ENCODE measurements at places on chromosomes 7 and 10. TPM values are rescaled to one million over a fixed set of nuclear protein-coding genes. Genes with fewer than 3 reads are reported as not detected.

Gene GNGT1
- not detected for total RNA-seq

Gene ATP5F1C
- total RNA-seq: 278 TPM

Gene SDK1
- 0.03 TPM for total RNA-seq

Gene OR9A2
- not detected for total RNA-seq

Gene INSIG1
- total RNA-seq: 283 TPM

GRCh38 chr7:156196649-156197048, 384.4 kb upstream of the SHH start:
- H3K27me3 ChIP-seq: no peaks in the 10 kb centered on the region
- H3K27ac ChIP-seq: no peak overlapping the region
- H3K4me3 ChIP-seq: no peak overlapping the region
- no peaks in the 10 kb centered on the region for H3K4me1 ChIP-seq
- no peak for DNase-seq

- no peak overlapping the region for H3K4me3 ChIP-seq
- no peaks in the 10 kb centered on the region for H3K36me3 ChIP-seq
- H3K27me3 ChIP-seq: peaks cover 10% of the 10 kb centered on the region
- no peaks in the 10 kb centered on the region for H3K4me1 ChIP-seq
Measured at GRCh38 chr10:15737656-15738055, 17.9 kb upstream of the ITGA8 start.

GRCh38 chr7:12119620-12120303, 91.3 kb upstream of the TMEM106B start:
- H3K4me3 ChIP-seq: no peak overlapping the region
- H3K36me3 ChIP-seq: no peaks in the 10 kb centered on the region
- no peaks in the 10 kb centered on the region for H3K4me1 ChIP-seq
- H3K27me3 ChIP-seq: no peaks in the 10 kb centered on the region
- DNase-seq: no peak

GRCh38 chr7:30679664-30680063, 2.6 kb downstream of the CRHR2 start:
- peaks cover 67% of the 10 kb centered on the region for H3K27me3 ChIP-seq
- H3K4me3 ChIP-seq: no peak overlapping the region
- no peak overlapping the region for H3K27ac ChIP-seq
- DNase-seq: no peak
- H3K4me1 ChIP-seq: peaks cover 1% of the 10 kb centered on the region

- H3K4me3 ChIP-seq: no peak overlapping the region
- H3K36me3 ChIP-seq: no peaks in the 10 kb centered on the region
- peaks cover 11% of the 10 kb centered on the region for H3K27me3 ChIP-seq
- no peak for DNase-seq
- no peaks in the 10 kb centered on the region for H3K4me1 ChIP-seq
Measured at GRCh38 chr7:73602721-73603651, 21.3 kb downstream of the MLXIPL start.

- no peak for DNase-seq
- H3K27ac ChIP-seq: no peak overlapping the region
- peaks cover 3% of the 10 kb centered on the region for H3K36me3 ChIP-seq
- peaks cover 3% of the 10 kb centered on the region for H3K4me1 ChIP-seq
- no peaks in the 10 kb centered on the region for H3K27me3 ChIP-seq
Measured at GRCh38 chr10:112471878-112472487, 25.0 kb downstream of the VTI1A start.

DNA sequence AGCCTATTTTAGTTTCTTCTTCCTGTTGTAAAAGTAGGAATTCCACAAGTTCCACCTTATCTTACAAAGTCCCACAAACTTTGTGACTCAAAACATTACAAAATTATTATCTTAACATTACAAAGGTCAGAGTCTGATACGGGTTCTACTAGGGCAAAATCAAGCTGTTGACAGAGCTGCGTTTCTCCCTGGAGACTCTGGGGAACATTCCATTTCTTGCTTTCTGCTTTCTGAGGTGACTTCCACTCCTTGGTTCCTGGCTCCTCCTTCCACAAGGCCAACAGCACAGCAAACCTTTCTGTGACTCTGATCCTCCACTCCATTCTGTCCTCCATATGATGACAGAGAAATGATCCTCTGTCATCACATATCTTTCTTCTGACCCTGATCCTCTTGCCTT, 10.6 kb downstream of the OR2F1 start:
- H3K27ac ChIP-seq: no peak overlapping the region
- peaks cover 7% of the 10 kb centered on the region for H3K27me3 ChIP-seq
- H3K36me3 ChIP-seq: no peaks in the 10 kb centered on the region

DNA sequence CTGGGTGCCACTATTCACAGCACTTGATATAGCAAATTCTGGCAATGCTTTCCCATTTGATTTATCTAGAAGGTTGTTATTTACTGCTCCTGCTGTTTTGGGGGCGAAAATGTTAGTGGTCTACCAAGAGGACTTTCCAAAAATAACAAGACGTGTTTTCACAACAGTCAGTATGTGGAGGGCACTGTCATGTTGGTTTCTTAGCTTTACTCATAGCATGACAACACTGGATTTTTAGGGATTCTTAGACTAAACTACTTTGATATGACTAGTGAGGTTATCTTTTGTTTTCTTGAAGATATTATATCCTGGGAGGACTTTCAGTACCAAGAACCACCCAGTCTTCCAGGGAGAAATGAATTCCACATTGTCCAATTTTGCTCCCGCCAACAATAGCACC, 49.4 kb downstream of the NUDCD3 start:
- no peak for DNase-seq
- H3K4me1 ChIP-seq: peaks cover 12% of the 10 kb centered on the region
- H3K27me3 ChIP-seq: no peaks in the 10 kb centered on the region
- peaks cover 33% of the 10 kb centered on the region for H3K36me3 ChIP-seq
- H3K27ac ChIP-seq: no peak overlapping the region

DNA sequence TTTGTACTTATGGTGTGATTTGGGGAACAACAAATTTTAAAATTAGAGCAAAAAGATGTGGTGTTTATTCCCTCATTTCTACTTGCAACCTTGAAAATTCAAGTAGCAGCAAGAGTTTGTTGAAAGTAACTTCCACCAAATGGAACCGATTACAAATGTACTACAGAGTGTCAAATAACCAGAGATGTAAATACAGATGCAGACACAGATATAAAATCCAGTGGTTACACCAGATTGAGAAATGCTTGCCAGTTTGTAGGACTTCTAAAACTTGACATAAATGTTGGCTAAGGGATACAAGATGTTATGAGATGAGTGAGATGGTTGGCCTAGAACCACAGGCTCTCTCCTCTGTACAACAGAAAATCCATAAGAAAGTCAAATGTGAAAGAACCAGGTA, 162.1 kb downstream of the DIP2C start:
- peaks cover 5% of the 10 kb centered on the region for H3K27me3 ChIP-seq
- no peaks in the 10 kb centered on the region for H3K4me1 ChIP-seq
- H3K4me3 ChIP-seq: no peak overlapping the region
- H3K27ac ChIP-seq: no peak overlapping the region
- H3K36me3 ChIP-seq: no peaks in the 10 kb centered on the region

GRCh38 chr10:12638103-12638502, 288.8 kb downstream of the CAMK1D start:
- DNase-seq: peak; percentile 48
- no peak overlapping the region for H3K4me3 ChIP-seq
- no peaks in the 10 kb centered on the region for H3K27me3 ChIP-seq
- H3K36me3 ChIP-seq: peaks cover 3% of the 10 kb centered on the region
- H3K27ac ChIP-seq: no peak overlapping the region

DNA sequence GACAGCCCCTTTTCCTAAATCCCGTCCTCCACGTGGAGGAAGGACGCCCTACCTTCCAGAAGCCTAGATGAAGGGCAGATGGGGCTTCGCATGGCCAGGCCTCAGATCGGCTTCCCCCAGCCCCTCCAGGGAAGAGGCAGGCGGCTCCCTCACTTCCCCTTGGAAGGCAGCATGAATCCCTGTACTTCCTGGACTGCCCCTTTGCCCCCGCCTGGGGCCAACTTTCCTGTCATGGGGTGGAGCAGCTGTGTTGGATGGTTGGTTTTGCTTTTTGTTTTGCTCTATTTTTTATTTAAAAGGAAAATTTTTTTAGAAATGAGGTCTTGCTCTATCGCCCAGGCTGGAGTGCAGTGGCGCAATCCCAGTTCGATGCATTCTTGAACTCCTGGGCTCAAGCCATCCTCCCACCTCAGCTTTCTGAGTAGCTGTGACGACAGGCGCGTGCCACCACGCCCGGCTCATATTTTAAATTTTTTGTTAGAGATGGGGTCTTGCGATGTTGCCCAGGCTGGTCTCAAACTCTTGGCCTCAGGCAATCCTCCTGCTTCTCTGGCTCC, 27.2 kb downstream of the GTF2IRD1 start:
- no peak for DNase-seq
- no peak overlapping the region for H3K27ac ChIP-seq
- H3K27me3 ChIP-seq: peaks cover 4% of the 10 kb centered on the region
- H3K36me3 ChIP-seq: no peaks in the 10 kb centered on the region
- no peak overlapping the region for H3K4me3 ChIP-seq

DNA sequence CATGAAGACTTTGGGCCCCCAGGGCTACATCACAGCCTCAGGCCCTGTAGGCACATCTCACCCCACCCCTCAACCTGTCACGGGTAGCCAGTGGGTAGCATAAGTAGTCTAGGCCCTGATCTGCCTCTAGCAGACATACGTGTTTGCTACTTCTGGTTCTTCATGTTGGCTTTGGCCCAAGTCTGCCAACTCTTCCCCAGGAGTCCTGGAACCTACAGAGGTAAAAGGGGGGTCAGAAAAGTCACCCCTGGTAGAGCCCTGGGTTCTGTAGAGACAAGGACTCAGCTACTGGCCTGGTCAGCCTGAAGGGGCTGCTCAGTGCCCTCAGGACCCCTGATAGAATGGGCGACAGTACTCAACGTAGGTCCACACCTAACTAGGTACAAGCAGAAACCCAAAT, 67.5 kb upstream of the UNC5B start:
- no peak for DNase-seq
- no peaks in the 10 kb centered on the region for H3K4me1 ChIP-seq
- no peak overlapping the region for H3K4me3 ChIP-seq
- no peaks in the 10 kb centered on the region for H3K36me3 ChIP-seq

DNA sequence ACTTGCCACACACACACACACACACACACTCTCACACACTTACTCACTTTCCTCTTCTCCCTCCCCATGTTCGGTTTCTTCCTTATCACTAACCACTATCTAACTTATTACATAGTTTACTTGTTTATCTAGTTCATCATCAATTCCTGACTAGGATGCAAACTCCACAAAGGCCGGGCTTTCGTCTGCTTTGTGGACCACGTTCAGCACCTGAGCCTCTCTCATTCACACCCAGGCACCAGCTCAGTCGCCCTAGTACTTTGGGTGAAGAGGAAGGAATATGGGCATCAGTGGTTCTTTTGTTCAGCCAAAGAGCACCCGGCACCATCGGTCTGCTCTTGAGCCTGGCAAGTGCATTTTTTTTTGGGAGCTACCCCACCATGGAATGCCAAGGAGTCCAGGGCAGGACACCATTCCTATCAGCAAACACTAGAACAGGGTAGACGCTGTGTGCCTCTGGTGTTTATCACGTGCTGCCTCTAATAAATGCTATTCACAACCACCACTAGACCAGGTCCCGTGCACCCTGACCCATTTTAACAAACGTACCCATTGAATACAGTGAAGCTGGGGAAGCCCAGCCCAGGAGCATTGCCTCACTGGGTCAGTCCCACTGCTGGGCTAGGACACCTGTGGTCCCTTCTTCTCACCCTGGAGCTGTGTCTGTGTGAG, 2.2 kb downstream of the C10orf67 start:
- no peak overlapping the region for H3K27ac ChIP-seq
- peaks cover 37% of the 10 kb centered on the region for H3K4me1 ChIP-seq
- DNase-seq: no peak
- H3K27me3 ChIP-seq: peaks cover 3% of the 10 kb centered on the region
- H3K4me3 ChIP-seq: no peak overlapping the region
- H3K36me3 ChIP-seq: no peaks in the 10 kb centered on the region

GRCh38 chr7:105336009-105336408, 52.7 kb downstream of the SRPK2 start:
- H3K4me3 ChIP-seq: no peak overlapping the region
- no peak for DNase-seq
- peaks cover 19% of the 10 kb centered on the region for H3K4me1 ChIP-seq
- H3K27me3 ChIP-seq: no peaks in the 10 kb centered on the region

- H3K4me1 ChIP-seq: peaks cover 4% of the 10 kb centered on the region
- no peaks in the 10 kb centered on the region for H3K27me3 ChIP-seq
- DNase-seq: no peak
Measured at GRCh38 chr7:129655811-129656210, 44.3 kb downstream of the NRF1 start.

DNA sequence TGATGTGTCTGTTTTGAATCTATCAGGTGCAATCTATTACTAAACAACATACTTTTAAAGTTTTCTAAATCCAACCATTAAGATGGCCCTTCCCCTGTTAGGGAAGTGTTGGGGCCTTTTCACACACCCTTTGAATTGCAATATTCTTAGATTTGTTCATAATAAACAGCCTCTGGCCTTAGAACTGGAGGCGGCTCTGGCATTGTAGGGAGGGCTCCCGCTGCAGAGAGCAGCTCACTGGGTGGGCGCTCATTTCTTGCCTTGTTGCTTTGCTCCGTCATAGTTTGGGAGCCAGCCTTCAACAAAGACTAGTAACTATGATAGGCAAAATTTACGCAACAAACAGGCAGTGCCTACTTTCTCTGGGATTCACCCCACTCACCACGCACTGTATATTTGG, 4.2 kb upstream of the HOXA10 start:
- no peaks in the 10 kb centered on the region for H3K36me3 ChIP-seq
- peaks cover 65% of the 10 kb centered on the region for H3K27me3 ChIP-seq
- no peak for DNase-seq
- H3K27ac ChIP-seq: no peak overlapping the region

- no peak overlapping the region for H3K27ac ChIP-seq
- H3K4me3 ChIP-seq: no peak overlapping the region
- H3K4me1 ChIP-seq: no peaks in the 10 kb centered on the region
- no peaks in the 10 kb centered on the region for H3K27me3 ChIP-seq
- H3K36me3 ChIP-seq: no peaks in the 10 kb centered on the region
Measured at GRCh38 chr7:121797657-121798452, 75.1 kb upstream of the PTPRZ1 start.

Measured in activated CD4-positive, alpha-beta memory T cell treated with anti-CD3 and anti-CD28 coated beads, Interleukin-2, amount 10 ng/mL, durations not matched to agents 7 days and 5 days (primary cell).